ENCODE measurements at places on chromosomes 12 and 14.

DNA sequence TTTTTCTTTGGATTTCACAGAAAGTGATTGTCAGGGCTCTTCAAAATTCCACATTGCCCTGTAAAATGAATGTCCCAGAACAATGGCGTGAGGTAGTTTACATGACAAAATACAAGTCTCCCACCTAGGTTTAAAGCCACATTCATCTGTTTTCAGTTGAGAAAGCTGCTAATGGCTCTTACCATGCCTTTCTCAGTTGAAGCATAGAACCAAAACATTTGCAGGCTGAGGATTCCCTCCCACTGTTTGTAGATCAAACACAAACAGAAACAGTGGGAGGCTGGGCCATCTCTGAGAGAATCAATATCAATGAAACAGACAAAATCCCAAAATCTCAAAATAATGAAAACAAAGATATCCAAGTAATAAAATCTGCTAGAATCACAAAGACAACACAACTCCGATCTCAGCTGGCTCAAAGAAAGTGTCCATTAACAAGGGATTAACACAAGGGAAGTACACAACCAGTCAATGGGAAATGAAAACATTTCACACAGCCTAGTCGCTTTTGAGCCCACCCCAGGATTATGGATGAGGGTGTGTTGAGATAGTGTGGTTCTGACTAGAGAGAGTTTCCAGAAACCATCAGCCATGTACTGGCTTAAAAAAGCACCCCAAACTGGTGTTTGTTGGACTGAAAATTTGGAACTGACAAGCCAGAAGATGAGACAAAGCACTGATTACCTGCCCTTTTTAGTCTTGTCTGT, 54.5 kb upstream of the TMEM260 start:
- no peaks in the 10 kb centered on the region for H3K36me3 ChIP-seq
- no peak overlapping the region for H3K4me3 ChIP-seq
- no peak for DNase-seq
- no peak overlapping the region for H3K27ac ChIP-seq

GRCh38 chr14:95191445-95192199, 34.3 kb upstream of the DICER1 start:
- peaks cover 34% of the 10 kb centered on the region for H3K27me3 ChIP-seq
- no peak for DNase-seq
- H3K4me1 ChIP-seq = peaks cover 5% of the 10 kb centered on the region
- no peak overlapping the region for H3K27ac ChIP-seq

GRCh38 chr12:5088586-5089264, 45.0 kb downstream of the KCNA5 start:
- H3K36me3 ChIP-seq = no peaks in the 10 kb centered on the region
- no peaks in the 10 kb centered on the region for H3K4me1 ChIP-seq
- peak; percentile 86 for DNase-seq
- no peak overlapping the region for H3K27ac ChIP-seq

GRCh38 chr14:67485501-67486095, 2.9 kb downstream of the TMEM229B start:
- peaks cover 6% of the 10 kb centered on the region for H3K4me1 ChIP-seq
- H3K27me3 ChIP-seq = no peaks in the 10 kb centered on the region
- H3K4me3 ChIP-seq = no peak overlapping the region
- H3K36me3 ChIP-seq = no peaks in the 10 kb centered on the region

Data from cardiac muscle cell (in vitro differentiated cells and primary cell).